ENCODE measurements at places on chromosomes 2 and 18.

GRCh38 chr2:241035142-241035817, 36.9 kb downstream of the SNED1 start:
- DNase-seq, result peak; percentile 23

- no peak for DNase-seq
Observed at GRCh38 chr2:26401739-26402541, at the start of gene DRC1. DRC1 (plus strand) TSS chr2:26401920; CDS start chr2:26401990, 70 bp downstream.

- DNase-seq, result no peak
Observed at GRCh38 chr18:3460823-3461398, 10.9 kb downstream of the TGIF1 start.

DNA sequence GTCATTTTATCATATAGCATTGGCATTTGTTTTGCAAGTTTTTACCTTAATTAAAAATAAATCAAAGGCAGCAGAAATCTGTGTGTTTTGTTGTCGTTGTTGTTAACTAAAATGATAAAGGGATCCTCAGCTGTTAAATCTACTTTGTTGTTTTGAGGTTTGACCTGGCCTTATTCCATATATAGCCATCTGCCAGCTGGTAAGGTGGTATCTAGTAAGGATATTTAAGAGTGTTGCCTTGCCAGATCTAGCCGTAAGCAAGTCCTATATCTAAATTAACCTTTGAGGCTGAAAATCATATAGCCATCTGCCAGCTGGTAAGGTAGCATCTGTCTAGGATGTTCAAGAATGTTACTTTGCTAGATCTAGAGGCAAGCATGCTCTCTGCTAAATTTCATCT, 56.6 kb downstream of the BMPR2 start:
- DNase-seq, result no peak

- no peak for DNase-seq
Observed at GRCh38 chr2:37917281-37918228, 7.5 kb upstream of the RMDN2 start.

- no peak for DNase-seq
Observed at GRCh38 chr2:17728210-17728609, 25.4 kb downstream of the SMC6 start.

- DNase-seq, result no peak
Observed at GRCh38 chr18:38241736-38242135, 676.1 kb upstream of the CELF4 start.

- DNase-seq, result no peak
Observed at GRCh38 chr2:31563273-31563839, 17.4 kb downstream of the SRD5A2 start.

DNA sequence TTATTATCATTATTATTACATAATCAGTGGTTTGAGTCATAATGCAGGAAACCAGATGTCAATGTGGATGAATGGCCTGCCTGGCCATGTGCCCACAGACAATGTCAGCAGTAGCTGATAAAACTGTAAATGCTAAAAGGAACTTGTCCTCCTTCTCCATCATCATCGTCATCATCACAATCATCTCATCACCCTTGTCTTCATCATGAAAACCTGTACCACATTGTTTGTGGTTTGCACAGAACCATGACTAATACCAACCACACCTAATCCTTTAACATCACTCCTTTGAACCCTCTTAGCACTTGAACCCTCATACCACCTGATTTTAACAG, 96.0 kb downstream of the HNMT start:
- no peak for DNase-seq

- DNase-seq, result no peak
Observed at GRCh38 chr18:50695431-50696176, 124.2 kb downstream of the MRO start.

GRCh38 chr2:230601510-230601909, 111.1 kb upstream of the CAB39 start:
- no peak for DNase-seq

DNA sequence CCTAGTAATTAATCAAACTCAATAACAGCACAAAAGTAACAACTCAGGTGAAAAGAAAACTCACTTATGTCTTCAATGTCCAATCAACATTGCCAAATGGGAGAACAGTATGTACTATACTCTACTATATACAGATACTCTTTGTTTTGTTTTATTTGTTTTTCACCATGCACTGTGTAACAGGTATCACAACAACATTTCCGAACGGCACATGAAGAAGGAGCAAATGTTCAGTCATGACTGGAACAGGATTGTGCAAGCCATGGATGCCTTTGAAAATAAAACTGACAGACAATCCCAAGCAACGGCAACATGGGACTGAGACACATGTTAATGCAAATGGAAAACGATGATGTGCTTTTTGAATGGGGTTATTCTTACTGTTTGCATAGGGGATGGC, 334.9 kb upstream of the THUMPD2 start:
- DNase-seq, result no peak

All from stimulated activated CD4-positive, alpha-beta T cell treated with anti-CD3 and anti-CD28 coated beads, TNF-alpha, amount 100 ng/mL, for 48 hours (primary cell).